Fibroblast of villous mesenchyme (primary cell): ENCODE measurements at places on chromosomes 13 and 19. TPM values are rescaled to one million over a fixed set of nuclear protein-coding genes. Genes with fewer than 3 reads are reported as not detected.

Gene EPSTI1
- total RNA-seq = 9.0 and 15.1 TPM in 2 replicates

GRCh38 chr19:2848616-2849015 lies 7.3 kb downstream of the ZNF555 start:
- peak; percentile 86 for DNase-seq

DNA sequence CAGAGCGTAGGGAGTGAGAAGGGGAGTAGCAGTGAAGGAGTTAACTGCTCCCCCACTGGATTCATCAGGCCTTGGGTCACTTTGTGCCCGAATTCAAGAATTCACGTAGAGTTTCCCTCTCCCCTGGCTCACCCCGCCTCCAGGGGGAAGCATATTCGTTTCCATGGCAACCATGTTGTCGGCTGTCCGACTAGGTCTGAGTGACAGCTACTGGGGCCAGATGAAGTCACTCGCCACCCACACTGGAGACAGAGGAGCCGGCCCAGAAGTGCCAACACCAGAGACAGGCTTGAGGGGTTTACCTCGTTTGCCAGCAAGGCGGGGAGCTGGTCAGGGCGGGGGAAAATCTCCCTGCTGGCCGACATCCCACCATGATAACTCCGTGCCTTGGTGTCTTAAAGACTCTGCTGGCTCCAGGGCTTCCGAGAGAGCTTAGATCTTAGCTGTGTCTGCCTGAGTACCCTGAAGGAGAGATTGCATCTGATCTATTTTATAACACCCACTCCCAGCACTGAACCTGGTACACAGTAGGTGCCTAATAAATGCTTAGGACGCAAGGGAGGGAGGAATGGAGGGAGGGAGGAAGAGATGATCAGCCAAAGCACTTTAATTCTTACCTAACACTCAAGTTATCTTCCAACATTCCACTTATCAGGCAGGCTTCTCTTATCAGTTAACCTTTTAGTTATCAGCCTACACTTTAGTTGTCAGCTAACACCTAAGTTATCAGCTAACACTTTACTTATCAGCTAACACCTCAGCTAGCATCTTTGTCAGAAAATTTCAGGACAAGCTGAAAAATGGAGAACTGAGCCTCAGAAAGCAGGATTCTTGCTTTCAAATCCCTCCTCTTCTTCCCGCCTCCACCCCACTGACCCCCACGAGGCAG lies 57.2 kb upstream of the ZNRF4 start:
- DNase-seq = no peak

DNA sequence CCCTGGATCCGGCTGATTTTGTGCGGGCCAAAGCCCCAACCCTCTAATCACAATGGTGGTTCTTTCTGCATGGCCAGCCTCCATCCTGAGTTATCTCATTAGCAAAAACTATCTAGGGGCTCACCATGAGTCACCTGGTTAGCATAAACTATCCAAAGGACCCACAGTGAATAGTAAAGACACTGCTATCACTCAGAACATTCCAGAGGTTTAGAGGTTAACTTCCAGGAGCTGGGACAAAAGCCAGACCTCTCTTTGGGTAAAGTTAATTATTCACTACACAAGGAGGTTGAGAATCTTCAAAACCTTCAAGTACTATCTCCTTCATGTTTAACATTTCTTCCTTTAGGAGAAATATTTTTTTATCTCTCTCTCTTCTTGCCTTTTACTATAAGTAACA lies 18.8 kb upstream of the PPP5C start:
- peak; percentile 74 for DNase-seq

GRCh38 chr19:10566658-10567410 lies 1.0 kb upstream of the KRI1 start:
- DNase-seq = no peak

DNA sequence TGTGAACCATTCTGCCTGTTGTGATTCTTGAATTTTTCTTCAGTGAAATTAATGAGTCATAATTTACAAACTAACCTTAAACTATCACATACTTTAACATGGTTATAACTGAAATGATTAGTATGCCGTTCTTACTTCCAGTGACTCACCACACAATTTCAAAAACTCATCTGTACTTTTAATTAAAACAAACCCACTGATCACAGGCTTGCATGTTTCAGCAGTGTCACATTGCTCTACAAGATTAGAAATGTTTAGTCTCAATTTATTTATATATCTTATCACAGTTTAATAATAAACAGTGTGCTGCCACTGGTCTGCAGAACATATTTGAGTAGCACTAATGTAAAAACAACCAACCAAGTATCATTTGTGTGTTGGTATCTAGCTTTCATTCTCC lies 2227.9 kb upstream of the PCDH20 start:
- DNase-seq = no peak

GRCh38 chr13:95921485-95921884 lies 131.7 kb downstream of the UGGT2 start:
- DNase-seq = peak; percentile 66

Gene GRK1
- total RNA-seq = not detected in 2 replicates

- DNase-seq = no peak
Measured at GRCh38 chr19:18427080-18427742, 8.0 kb downstream of the SSBP4 start.

- DNase-seq = no peak
Measured at GRCh38 chr13:73366241-73366640, 307.4 kb downstream of the KLF5 start.

- no peak for DNase-seq
Measured at GRCh38 chr13:72127031-72127430, 260.0 kb upstream of the DACH1 start.

- DNase-seq = no peak
Measured at GRCh38 chr19:5697022-5697889, 7.2 kb downstream of the RPL36 start.

DNA sequence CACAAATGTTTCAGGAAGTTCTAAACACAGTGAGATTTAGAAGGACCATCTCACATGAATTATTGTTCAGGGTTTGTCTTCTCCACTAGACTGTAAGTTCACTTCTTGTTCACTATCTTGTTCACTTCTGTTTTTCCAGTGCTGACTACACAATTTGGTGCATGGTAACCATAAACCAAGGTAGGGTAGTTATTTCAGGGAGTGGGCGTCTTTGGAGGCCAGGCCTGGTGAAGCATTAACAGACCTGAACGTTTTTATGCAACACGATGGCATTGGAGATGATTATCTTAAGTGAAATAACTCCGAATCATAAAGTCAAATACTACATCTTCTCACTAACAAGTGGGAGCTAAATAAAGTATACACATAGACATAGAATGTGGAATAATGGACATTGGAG lies 14.4 kb upstream of the OXGR1 start:
- no peak for DNase-seq

GRCh38 chr19:56538761-56539263 lies at the start of gene ZFP28:
Gene ZFP28, plus strand, starts transcription at chr19:56538948. Its CDS starts 71 bp downstream, at chr19:56539019.
- no peak for DNase-seq

Gene CCDC159
- total RNA-seq = 6.0 and 6.4 TPM in 2 replicates

Gene ZNF566
- total RNA-seq = 8.4 and 11.2 TPM in 2 replicates

DNA sequence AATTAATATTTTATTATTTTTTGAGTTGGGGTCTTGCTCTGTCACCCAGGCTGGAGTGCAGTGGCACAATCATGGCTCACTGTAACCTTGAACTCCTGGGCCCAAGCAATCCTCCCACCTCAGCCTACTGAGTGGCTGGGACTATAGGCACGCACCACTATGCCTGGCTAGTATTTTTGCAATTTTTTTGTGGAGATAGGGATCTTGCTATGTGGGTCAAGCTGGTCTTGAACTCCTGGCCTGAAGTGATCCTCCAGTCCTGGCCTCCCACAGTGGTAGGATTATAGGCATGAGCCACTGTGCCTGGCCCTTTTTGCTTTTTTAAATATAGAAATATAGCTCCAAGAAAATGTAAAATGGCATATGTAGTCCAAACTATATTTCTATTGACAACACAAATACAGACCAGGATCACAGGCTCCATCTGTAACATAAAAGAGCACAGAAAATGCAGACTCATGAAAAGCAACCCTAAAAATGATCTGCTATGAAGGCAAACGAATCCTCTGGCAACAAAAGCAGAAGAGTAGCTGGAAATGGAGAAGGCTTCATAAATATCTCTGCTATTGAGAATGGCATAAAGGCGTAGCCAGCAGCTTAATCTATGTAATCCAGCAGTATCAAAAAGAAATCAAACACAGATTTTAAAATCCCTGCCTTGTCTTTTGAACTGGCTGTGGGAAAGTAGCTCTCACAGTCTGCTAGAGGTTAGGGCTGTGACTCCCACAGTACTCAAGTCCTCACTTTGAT lies 200.6 kb downstream of the LHFPL6 start:
- DNase-seq = no peak

- no peak for DNase-seq
Measured at GRCh38 chr13:39571502-39572092, 31.4 kb downstream of the LHFPL6 start.

GRCh38 chr13:109650861-109651260 lies 135.5 kb downstream of the IRS2 start:
- no peak for DNase-seq

- no peak for DNase-seq
Measured at GRCh38 chr13:39249982-39250381, 211.7 kb downstream of the NHLRC3 start.

Gene ZNF491
- total RNA-seq = 1.3 and 2.2 TPM in 2 replicates

GRCh38 chr19:4889034-4889815 lies 13.5 kb downstream of the ARRDC5 start:
- DNase-seq = peak; percentile 36

Gene FIZ1
- total RNA-seq = 4.3 and 5.2 TPM in 2 replicates

- no peak for DNase-seq
Measured at GRCh38 chr19:6590258-6590826, 608 bp downstream of the CD70 start.

DNA sequence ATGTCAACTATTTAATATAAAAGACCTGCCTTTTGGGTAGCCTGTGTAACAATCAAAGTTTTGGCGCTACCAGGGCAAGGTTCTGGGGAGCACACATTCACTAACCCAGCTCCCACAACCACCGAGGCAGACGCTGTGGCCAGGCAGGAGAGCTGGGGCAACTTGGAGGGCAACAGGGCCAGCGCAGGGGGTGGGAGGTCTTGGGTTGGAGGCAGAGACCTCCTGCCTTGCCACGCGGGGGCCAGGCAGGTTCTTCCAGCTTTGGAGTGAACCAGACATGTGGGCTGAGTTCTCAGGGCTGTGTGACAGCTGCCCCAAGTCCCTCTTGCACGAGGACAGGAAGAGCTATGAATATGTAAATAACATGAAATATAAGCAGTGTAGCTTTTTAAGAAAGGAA lies 30.3 kb upstream of the MCF2L start:
- DNase-seq = no peak

DNA sequence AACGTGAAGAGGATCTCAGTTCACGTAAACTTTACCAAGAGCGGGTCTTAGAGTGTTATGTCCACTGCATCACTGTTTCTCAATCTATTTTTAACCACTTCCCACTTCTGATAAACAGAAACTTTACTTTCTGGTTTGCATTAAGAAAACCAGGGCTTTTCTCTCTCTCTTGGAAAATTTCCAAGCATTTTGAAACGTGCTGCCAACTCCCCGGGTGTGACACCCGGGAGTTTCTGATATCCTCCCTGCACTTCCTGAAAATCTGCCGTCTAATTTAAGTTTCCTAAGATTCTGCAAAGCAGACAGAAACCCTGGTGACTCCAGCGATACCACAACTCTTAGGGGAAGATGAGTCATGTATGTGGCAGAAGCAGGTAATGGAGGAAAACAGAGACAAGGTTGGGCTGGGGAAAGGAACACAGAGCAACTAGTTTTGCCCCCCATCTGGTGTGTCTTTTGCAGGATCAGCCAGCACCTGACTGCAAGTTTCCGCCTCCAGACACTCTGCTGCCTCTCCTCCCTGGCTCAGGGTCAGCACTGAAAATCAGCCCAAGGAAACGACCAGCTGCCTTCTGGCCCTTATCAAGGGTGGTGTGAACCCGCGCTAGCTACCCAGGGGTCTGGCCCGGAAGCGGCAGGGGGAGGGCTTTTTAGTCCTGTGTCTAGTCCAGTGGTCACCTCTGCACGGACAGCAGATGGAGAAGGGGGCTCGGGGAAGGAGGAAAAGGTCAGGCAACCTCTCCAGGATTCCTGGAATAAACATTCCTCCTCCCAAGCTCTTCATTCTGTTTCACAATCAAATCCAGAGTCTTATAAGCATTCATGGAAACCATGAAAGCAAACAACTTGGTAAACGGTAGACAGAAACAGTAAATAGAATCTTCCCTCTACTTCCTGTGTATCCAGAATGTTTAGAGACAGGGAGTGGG lies 11.3 kb upstream of the FFAR2 start:
- peak; percentile 55 for DNase-seq

Gene IL4I1
- total RNA-seq = 0.43 and 0.64 TPM in 2 replicates

Gene OR7C1
- under 0.01 TPM in 1 of 2 replicates, not detected in the other for total RNA-seq

Gene KLK6
- not detected in 2 replicates for total RNA-seq

Gene ZNF792
- total RNA-seq = 5.8 and 6.5 TPM in 2 replicates

- DNase-seq = peak; percentile 74
Measured at GRCh38 chr19:7925171-7925851, 624 bp downstream of the CTXN1 start.

GRCh38 chr13:66222926-66223325 lies 1007.2 kb downstream of the PCDH9 start:
- DNase-seq = no peak

Gene GAPDHS
- not detected in 2 replicates for total RNA-seq

DNA sequence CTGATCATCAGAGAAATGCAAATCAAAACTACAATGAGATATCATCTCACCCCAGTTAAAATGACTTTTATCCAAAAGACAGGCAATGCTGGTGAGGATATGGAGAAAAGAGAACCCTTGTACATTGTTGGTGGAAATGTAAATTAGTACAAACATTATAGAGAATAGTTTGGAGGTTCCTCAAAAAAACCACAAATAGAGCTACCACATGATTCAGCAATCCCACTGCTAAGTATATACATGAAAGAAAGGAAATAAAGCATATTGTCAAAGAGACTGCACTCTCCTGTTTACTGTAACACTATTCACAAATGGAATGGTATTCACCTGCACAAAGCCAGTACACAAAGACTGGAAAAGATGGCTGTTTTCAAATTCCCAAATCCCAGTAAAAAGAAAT lies 1233.7 kb downstream of the PCDH17 start:
- no peak for DNase-seq

DNA sequence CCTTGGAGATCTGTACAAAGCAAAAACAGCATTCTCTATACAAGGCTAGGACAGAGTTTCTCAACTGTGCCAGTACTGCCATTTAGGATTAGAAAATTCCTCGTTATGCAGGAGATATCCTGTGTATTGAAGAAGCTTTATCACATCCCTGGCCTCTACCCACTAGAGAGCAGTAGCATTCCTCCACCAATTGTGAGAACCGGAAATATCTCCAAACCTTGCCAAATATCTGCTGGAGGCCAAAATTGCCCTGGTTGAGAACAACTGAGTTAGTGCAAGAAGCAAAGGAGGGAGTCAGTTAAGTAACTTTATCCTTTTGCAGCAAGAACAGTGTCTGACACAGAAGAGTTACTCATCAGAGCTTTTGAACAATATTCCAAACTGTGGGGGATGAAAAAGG lies 16.2 kb upstream of the FREM2 start:
- no peak for DNase-seq

Gene RASGRP4
- total RNA-seq = not detected in 2 replicates

- DNase-seq = peak; percentile 94
Measured at GRCh38 chr19:14118165-14119051, 846 bp upstream of the PRKACA start.

Gene SLC6A16
- 0.64 TPM in 1 of 2 replicates, not detected in the other for total RNA-seq

DNA sequence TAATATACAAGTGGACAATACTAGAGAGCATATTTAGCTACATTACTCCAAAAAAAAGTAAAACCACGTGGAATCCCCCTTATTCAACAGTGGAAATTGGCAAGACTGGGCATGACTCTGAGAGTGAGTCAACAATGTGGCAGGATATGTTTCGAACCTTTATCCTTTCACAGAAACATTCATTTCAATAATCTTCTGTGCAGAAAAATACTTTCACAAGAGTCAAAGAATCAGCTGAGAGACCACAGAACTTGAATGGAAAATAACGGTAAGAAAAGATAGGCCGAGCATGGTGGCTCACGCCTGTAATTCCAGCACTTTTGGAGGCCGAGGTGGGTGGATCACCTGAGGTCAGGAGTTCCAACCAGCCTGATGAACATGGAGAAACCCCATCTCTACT lies 25.1 kb upstream of the CD70 start:
- DNase-seq = no peak
